Suprapubic skin (tissue), 4 donors: ENCODE measurements at places on chromosomes 7 and 10. TPM values are rescaled to one million over a fixed set of nuclear protein-coding genes. Genes with fewer than 3 reads are reported as not detected.

DNA sequence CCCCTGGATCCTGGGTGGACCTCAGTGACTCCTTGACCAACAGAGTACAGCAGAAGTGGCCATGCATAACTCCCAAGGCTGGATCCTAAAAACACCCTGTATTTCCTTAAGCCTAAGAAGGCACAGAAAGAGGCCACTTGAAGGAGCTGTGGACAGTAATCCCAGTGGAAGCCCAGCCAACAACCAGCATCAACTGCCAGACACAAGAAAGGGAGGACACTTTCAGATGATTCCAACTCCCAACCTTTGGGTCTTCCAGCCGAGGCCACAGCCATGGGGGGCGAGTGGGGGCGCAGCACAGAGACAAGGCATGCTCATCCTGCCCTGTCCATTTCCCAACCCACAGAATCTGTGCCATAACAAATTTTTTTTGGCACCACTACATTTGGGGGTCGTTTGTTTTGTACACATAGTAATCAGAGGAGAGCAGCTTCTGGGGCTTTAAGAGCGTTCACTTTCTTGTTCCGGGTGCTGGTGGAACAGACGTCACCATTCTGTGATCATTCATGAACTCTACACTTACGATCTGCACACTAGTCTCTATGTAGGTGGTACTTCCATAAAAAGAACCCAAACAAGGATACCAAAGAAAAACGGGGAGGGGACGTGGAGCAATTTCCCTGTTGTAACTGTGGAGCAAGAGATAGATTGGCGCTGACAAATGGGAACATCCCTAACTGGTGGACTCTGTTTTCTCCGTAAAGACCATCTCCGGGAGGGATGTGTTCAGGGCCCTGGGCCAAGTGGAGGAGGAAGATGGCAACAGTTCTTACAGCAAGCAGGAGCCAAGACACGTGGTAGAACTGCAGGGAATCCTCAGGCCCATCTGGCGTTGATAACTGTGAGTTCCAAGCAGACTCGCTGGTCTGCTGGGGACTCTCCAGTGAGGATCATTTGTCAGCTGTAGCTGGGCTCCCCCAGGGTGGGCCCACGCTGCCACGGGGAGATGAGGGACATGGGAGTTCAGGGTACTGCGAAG lies 6.0 kb upstream of the SLC29A3 start:
- peaks cover 28% of the 10 kb centered on the region for H3K4me1 ChIP-seq
- no peaks in the 10 kb centered on the region for H3K36me3 ChIP-seq
- peak overlapping the region; percentile 6 for H3K4me3 ChIP-seq
- DNase-seq: peak; percentile 86
- H3K27ac ChIP-seq: peak overlapping the region; percentile 62

DNA sequence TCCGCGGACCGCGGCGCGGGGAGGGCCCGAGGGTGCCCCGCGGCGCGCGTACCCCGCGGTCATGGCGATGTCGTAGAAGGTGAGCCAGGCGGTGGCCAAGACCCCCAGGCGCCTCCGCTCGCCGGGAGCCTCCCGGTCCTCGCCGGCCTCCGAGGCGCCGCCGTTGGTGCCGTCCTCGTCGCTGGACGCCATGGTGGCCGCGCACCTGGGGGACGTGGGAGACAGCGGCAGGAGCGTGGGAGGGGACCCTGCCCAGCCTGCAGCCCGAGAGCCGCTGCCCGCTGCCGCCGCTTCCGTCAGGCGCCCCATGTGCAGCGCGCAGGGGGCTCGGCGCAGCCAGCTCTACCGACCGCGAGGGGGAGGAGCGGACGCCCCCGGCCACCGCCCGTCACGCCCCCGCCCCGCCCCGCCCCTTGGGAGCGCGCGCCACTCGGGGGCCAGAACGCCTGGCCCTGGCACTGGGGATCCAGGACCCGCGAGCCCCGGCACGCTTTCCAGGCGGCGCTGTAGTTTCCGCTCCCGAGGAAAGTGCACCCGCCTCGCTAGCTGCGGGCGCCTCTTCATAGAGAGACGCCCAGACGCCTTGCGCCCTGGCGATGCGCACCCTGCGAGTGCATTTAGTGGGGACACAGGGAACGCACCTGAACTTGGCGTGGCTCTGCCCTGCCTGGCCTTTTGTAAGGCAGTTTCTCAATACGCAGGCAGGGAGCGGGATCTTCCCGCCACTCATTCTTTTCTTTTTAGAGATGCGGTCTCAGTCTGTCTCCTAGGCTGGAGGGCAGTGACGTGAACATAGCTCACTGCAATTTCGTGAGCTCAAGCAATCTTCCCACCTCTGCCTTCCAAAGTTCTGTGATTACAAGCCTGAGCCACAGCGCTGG lies at the start of gene HACD1:
TSS of gene HACD1 (minus strand) at position 344 of the 881 bp plus-strand sequence. CDS start at position 309, 35 bp downstream.
- DNase-seq: peak; percentile 75
- peak within 1 kb of the TSS; percentile 59 for H3K4me3 ChIP-seq
- H3K4me1 ChIP-seq: peaks cover 12% of the 10 kb centered on the region
- H3K36me3 ChIP-seq: no peaks in the 10 kb centered on the region
- peak within 1 kb of the TSS; percentile 17 for H3K27ac ChIP-seq
- no peaks in the 10 kb centered on the region for H3K27me3 ChIP-seq

DNA sequence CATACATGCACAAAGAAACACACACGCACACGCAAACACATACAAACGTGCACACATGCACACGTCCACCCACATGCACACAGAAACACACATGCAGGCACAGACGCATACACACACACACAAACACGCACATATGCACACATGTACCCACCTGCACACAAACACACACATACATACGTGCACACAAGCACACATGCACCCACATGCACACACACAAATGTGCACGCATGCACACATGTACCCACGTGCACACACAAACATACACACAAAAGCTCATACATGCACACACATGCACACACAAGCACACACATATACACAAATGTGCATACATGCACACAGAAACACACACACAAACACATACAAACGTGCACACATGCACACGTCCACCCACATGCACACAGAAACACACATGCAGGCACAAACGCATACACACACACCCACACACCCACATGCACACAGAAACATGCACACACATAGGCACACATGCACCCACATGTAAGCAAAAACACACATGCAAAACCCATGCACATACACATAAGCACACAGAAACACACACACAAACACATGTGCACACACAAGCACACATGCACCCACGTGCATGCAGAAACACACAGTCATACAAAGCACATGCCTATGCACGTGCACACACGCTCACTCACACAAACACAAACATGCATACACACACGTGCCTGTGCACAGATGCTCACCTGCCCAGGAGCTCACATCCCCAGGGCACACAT lies 44.8 kb downstream of the FOXL3 start:
- no peaks in the 10 kb centered on the region for H3K36me3 ChIP-seq
- no peak overlapping the region for H3K4me3 ChIP-seq
- H3K27me3 ChIP-seq: no peaks in the 10 kb centered on the region
- peaks cover 18% of the 10 kb centered on the region for H3K4me1 ChIP-seq
- no peak for DNase-seq

GRCh38 chr7:78212476-78213060 lies 414.0 kb downstream of the PHTF2 start:
- no peak for DNase-seq
- H3K27me3 ChIP-seq: no peaks in the 10 kb centered on the region
- no peak overlapping the region for H3K4me3 ChIP-seq
- no peaks in the 10 kb centered on the region for H3K36me3 ChIP-seq

GRCh38 chr10:102004376-102004775 lies 51.6 kb downstream of the ARMH3 start:
- H3K4me3 ChIP-seq: no peak overlapping the region
- H3K4me1 ChIP-seq: peaks cover 3% of the 10 kb centered on the region
- DNase-seq: no peak

GRCh38 chr7:50687575-50688225 lies 95.0 kb downstream of the GRB10 start:
- peaks cover 4% of the 10 kb centered on the region for H3K4me1 ChIP-seq
- H3K4me3 ChIP-seq: no peak overlapping the region
- DNase-seq: no peak
- no peaks in the 10 kb centered on the region for H3K27me3 ChIP-seq

DNA sequence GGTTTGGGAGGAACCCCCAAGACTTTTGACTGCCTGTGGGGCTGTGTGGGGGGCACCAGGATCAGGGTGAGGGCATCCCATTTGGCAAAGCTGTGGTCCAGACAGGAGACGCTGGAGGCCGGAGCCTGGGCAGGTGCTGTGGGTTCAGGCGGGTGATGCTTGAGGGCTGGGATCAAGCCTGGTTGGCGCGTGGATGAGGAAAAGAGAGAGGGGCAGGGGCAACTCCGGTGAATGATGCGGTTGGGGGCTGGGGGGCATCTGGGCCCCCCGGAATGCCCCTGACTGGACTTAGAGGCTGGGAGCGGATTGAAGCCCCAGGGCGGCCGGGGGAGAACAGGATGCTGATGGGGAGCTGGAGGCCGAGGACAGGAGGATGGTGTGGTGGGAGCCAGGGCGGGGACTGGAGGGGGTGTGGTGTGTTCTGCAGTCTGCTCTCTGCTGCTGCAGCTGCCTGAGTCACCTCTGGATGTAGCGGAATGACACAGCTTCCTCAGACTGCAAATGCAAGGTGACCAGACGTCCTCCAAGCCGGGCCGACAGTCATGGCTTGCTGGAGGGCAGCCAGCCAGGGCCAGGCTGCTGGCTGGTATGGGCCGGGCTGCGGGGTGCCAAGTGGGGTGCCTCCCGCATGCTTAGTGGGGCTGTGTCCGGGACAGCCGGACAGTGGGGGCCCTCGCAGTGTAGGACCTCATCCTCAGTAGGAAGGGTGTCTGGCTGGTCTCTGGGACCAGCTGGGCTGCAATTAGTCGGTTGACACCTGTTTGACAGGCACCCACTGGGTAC lies 3.2 kb downstream of the MAFK start:
- no peak for DNase-seq
- H3K27me3 ChIP-seq: no peaks in the 10 kb centered on the region
- H3K36me3 ChIP-seq: peaks cover 5% of the 10 kb centered on the region
- H3K27ac ChIP-seq: peak overlapping the region; percentile 98
- peak overlapping the region; percentile 80 for H3K4me3 ChIP-seq

Gene AGAP5
- total RNA-seq: 10.1 TPM

Gene PRPS1L1
- not detected for total RNA-seq
